Stimulated activated CD8-positive, alpha-beta memory T cell treated with anti-CD3 and anti-CD28 coated beads, Interleukin-7, amount 100 ng/mL, for 48 hours (primary cell): ENCODE measurements at places on chromosomes 2 and 18.

DNA sequence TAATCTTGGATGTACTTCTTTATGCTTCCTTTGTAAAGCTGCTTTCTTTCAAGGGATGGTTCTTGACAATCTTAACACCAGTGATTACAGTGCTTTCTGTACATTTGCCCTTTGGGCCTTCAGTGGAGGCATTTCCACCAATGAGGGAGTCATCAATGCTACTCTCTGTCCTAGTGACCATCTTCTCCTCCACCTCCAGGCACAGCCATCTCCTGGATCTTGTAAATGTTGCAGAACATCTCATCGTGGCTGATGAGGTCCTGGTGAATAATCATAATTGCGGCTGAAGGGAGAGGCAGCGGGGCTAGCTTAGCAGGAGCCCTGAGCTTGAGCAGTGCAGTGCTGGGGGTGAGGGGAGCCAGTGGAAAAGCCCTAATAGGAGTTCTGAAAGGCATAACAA, 32.5 kb downstream of the IDH1 start:
- DNase-seq, result no peak

GRCh38 chr18:13279181-13280069, 60.9 kb downstream of the LDLRAD4 start:
- DNase-seq, result no peak

DNA sequence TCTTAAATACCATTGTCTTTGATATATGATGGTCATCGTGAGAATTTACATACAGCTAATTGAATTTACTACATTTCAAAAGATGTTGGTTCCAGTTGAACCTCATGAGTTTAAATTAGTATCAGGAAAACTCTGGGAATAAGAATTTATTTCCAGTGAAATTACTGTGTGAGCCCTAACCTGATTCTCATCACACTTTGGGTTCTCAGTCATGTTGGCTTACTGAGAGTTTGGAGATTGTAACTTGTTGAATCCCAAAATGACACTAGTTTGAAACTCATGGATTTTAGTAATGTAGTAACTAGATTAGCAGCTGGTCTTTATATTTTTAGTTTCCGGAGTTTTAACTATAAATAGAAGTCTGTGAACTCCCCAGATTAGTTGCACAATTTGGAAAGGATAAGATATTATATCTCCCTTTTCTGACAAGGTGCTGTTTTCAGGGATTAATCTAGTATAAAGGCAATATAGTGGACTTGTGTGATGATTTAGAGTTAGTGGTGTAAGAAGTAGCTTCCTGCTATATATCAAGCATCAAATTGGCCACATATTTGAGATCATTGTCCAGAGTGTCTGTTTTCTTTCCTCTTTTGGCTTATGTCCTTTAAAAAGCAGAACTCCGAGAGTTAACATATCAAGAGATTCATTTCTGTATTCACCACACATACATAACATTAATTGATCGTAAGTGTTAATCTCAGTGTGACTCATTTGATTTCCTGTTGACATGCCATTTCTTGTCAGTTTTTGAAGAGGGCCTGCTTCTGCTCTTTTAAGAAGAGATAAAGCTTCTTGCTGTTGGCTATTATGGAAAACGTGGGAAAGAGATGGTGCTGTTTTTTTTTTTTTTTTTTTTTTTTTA, 15.7 kb downstream of the NDUFV2 start:
- DNase-seq, result no peak

DNA sequence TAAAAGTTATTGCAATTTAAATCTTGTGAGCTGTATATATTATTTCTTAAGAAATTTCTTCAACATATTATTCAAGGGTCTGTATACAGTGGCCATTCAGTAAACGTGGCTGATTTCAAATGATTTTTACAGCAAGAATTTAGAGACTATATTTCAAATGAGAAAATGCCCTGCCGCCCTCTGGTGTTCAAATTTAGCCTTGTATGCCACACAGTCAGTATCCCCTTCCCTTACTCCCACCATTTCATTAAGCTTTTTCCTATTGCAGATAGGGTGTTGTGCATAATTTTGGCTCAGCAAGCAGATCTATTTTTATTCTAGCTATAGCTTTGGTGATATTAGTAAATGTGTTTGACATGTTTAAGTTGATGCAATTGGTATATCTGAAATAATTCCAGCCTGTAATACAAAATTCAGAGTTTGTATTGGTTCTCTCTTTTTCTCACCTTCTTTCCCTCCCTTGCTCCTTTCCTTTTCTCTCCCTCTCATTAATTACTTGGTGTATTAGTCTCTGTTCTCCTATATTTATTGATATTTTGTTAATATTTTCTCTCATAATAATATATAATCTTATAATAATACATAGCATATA, 22.8 kb upstream of the SCN7A start:
- DNase-seq, result no peak

GRCh38 chr2:171342067-171342413, 91.8 kb downstream of the METTL8 start:
- no peak for DNase-seq
